Right kidney (tissue), 9 donors: ENCODE measurements at places on chromosomes 7 and 10.

DNA sequence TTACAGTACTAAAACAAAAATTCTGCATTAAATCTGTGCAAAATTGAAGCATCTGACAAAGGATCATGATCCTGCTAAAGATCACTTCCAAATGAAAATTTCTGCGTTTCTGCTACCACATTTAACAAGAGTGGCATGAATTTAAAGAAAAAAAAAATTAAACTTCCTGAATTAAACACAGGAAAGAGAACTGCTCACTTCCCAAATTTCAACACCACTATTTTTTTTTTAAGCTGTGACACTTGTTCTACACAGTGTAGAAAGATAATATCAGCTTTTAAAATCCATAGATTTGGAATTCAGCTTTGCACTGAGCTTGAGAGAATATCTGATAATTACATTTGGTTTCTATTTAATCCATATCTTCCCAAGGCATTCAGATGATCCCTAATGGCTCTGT lies 73.6 kb downstream of the EPC1 start:
- DNase-seq, result no peak

- DNase-seq, result no peak
Observed at GRCh38 chr7:22688084-22688483, 38.9 kb upstream of the IL6 start.

GRCh38 chr7:100586266-100587025 lies at the start of gene FBXO24:
Gene FBXO24 (plus strand): TSS chr7:100586328. CDS start chr7:100586626, 298 bp downstream.
- peak; percentile 95 for DNase-seq

DNA sequence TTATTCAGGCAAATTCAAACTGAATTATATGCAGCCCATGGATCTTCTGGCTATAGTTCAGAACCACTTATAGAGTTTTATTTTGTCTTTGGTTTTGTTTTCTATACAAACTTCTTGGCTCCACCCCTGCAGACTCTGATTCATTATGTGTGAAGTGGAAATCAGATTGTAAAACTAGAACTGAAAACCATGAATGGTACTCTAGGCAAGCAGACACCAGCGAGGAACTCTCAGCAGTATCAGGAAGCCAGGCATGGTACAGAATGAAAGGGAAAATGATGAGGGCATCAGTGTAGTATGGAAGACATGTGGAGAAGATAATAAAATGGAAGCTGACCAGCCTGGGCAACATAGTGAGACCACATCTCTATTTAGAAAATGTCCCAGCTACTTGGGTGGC lies 1026.9 kb upstream of the C7orf33 start:
- DNase-seq, result no peak

- DNase-seq, result no peak
Observed at GRCh38 chr10:61503051-61503450, 49.9 kb upstream of the TMEM26 start.
